Heart left ventricle (tissue), 16 donors: ENCODE measurements at places on chromosomes 6 and 20.

- H3K27me3 ChIP-seq = no peaks in the 10 kb centered on the region
- no peak overlapping the region for H3K4me3 ChIP-seq
- peaks cover 27% of the 10 kb centered on the region for H3K4me1 ChIP-seq
- no peaks in the 10 kb centered on the region for H3K36me3 ChIP-seq
Measured at GRCh38 chr6:37934276-37934675, 114.7 kb downstream of the ZFAND3 start.

DNA sequence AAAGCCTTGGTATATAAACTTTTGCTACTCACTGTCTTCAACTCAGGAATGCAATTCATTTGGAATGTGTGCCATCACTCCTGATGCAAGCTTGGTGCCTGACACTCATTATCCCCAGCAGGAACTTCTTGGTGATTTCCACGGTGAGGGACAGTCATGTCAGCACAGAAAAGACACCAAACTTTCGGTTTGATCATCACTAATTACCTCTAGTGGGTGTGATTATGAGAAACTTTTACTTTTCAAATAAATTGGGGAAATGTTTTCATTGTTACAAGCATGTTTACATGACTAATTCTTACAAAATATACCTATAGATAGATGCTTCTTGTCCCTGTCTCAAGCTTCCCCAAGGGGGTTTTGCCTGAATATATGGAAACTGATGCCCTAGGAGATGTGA lies 40.9 kb downstream of the RPP40 start:
- DNase-seq = no peak
- H3K4me3 ChIP-seq = no peak overlapping the region
- H3K4me1 ChIP-seq = no peaks in the 10 kb centered on the region
- no peak overlapping the region for H3K27ac ChIP-seq

DNA sequence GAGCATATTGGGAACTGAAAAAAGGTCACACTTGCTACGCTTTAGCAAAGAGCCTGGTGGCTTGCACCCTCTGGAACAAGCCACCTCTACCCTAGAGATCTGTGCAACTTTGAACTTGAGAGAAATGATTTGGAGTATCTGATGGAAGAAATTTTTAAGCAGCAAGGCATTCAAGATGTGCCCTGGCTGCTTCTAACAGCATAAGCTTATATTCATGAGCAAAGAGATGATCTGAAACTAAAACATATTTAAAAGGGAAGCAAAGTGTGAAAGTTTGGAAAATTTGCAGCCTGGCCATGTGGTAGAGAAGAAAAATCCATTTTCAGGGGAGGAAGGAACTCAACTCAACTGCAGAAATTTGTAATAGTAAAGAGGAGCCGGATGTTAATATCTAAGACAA lies 71.1 kb downstream of the NINL start:
- no peaks in the 10 kb centered on the region for H3K27me3 ChIP-seq
- no peak for DNase-seq
- H3K4me3 ChIP-seq = no peak overlapping the region
- H3K36me3 ChIP-seq = peaks cover 22% of the 10 kb centered on the region

DNA sequence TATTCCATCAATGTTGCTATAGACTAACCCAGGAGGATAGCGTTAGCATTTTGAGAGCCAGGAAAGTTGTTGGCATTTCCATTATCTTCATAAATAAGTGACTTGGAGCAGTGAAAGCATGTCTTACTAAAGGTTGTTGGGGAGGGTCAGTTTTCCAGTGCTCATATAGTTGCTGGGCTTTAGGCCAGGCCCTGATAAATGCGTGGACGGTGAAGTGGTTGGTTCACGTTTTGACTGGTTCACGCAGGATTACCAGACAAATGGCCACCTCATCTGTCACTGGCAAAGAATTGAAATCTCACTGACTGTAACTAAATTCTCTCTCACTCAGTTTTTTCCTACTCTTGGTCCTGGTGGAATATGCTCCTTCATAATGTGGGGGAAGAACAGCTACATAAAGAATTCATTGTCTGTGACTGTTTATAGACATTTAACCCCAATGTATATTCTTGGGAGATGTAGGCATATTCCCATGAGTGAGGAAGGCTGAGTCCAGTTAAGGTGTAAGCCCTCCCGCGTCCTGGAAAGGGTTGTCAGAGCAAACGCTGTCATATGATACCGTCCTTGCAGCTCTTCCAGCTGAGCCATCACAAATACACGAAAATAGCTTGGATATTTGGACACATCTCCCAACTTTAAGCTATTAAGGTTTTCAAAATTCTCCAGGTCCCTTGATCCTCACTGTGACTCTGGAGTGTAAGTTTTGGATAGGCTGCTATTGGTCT lies 27.8 kb downstream of the LRRC1 start:
- no peaks in the 10 kb centered on the region for H3K27me3 ChIP-seq
- H3K27ac ChIP-seq = no peak overlapping the region
- no peak overlapping the region for H3K4me3 ChIP-seq
- H3K36me3 ChIP-seq = no peaks in the 10 kb centered on the region

DNA sequence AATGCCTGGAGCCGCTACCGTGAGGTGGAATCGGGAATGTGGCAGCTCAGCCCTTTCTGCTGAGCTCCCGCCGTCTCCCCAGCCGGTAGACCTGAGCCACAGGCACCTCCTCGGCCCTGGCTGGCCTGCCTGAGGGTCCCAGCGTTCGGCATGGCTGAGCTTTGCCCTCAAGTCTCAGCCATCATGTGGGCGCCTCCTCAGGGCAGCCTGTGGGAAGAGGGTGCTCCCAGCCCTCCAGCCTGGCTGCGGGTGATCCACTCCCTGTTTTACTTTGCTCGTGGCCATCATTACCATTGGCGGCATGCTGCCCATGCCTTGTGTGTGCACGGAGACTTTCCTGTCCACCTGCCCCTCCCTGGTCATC lies 329.7 kb downstream of the CDH4 start:
- H3K4me3 ChIP-seq = no peak overlapping the region
- no peak overlapping the region for H3K27ac ChIP-seq
- no peaks in the 10 kb centered on the region for H3K27me3 ChIP-seq
- DNase-seq = peak; percentile 15
- no peaks in the 10 kb centered on the region for H3K36me3 ChIP-seq

GRCh38 chr6:113762641-113763040 lies 94.5 kb upstream of the MARCKS start:
- H3K27me3 ChIP-seq = no peaks in the 10 kb centered on the region
- H3K4me3 ChIP-seq = no peak overlapping the region
- no peak for DNase-seq
